ENCODE measurements at places on chromosomes 16 and 17.

GRCh38 chr17:81354252-81354953 lies 40.9 kb upstream of the BAHCC1 start:
- DNase-seq, result no peak

DNA sequence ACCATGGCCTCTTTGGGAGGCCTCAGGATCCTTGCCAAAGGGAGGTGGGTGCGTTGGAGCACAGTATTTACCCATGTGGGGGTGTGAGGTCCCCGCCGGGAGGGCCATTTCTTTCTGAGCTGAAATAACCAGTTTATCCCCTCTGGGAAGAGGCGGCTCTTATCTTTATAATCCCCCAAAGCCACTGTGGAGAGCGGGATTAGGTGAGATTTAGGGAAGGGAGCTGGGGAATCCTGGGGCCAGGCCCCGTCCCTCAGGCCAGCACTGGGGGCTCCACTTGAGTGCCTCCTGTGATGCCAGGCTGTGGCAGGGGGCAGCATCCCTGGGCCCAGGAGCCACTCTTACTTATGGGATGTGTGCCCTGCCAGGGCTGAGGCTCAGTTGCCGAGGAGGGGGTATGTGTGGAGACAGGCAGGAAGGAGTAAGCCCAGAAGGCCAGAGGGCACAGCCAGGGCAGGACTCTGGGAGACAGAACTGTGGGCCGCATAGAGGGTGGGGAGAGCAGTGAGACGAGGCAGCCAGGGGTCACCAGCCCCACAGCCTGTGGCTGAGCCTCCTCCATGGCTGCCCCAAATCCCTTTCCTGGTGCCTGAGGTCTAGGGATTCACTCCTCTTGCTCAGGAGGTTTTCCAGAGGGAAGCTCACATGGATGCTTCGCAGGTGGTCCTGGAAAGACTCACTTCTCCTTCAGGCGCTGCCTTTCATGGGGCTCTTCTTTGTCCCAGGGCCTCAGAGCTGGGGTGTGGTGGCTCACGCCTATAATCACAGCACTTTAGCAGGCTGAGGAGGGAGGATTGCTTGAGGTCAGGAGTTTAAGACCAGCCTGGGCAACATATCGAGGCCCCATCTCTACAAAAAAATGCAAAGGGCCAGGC lies 25.0 kb downstream of the TMEM94 start:
- no peak for DNase-seq

- DNase-seq, result no peak
Measured at GRCh38 chr17:66865151-66865550, 30.2 kb downstream of the CACNG5 start.

GRCh38 chr16:28879261-28879840 lies 1.1 kb downstream of the ATP2A1 start:
- no peak for DNase-seq

DNA sequence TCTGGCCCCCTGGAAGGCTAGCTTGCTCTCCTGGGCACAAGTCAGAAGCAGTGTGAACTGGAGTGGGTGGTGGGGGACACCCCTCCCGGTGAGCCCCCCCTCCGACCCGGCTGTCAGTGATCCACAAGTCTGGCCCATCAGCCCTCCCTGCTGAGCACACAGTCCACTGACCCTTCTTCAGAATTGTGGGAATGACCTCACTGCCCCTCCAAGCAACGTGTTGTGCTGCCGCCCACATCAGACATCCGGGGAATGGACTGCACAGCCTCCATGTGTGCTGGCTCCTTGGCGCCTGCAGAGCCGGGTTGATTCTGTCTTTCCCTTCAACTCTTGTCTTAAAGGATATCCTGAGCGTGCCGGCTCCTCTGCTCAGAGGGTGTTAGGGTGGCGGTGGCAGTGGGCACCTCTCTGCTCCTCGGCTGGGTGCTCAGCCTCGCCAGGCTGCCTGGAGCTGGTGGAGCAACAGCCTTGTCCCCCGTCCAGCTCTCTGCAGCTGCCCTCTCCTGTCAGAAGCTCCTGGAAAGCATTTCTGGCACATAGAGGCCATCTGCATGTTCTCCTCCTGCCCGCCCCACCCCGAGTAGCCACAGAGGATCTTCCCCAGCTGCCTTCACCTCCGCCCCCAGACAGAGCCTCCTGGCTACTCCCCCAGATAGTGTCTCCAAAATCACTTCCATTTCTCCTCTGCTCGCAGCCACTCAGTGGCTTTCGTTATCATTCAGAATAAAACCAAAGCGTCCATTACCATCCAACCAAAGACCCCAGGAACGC lies 19.8 kb downstream of the NPTX1 start:
- DNase-seq, result no peak

GRCh38 chr17:16013943-16014407 lies 14.4 kb downstream of the TTC19 start:
- no peak for DNase-seq

DNA sequence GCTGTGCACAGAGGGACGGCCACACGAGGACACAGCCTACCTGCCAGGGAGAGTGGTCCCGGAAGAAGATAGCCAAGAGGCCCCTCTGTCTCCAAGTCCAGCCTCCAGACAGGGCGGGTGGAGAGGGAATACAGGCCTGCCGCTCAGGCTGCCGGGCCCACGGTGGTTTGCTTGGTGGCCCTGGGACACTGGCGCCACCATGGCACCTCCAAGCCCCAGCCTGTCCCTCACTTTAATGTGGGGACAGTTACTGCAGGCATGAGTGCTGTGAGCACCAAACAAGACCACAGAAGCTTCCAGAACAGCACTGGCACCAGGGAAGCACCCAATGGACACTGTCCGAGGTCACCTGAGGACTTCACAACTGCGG lies 22.0 kb upstream of the CHMP6 start:
- no peak for DNase-seq

- no peak for DNase-seq
Measured at GRCh38 chr16:67677712-67678111, 11.1 kb downstream of the C16orf86 start.

GRCh38 chr17:45403906-45404490 lies 28.7 kb downstream of the ARHGAP27 start:
- no peak for DNase-seq

DNA sequence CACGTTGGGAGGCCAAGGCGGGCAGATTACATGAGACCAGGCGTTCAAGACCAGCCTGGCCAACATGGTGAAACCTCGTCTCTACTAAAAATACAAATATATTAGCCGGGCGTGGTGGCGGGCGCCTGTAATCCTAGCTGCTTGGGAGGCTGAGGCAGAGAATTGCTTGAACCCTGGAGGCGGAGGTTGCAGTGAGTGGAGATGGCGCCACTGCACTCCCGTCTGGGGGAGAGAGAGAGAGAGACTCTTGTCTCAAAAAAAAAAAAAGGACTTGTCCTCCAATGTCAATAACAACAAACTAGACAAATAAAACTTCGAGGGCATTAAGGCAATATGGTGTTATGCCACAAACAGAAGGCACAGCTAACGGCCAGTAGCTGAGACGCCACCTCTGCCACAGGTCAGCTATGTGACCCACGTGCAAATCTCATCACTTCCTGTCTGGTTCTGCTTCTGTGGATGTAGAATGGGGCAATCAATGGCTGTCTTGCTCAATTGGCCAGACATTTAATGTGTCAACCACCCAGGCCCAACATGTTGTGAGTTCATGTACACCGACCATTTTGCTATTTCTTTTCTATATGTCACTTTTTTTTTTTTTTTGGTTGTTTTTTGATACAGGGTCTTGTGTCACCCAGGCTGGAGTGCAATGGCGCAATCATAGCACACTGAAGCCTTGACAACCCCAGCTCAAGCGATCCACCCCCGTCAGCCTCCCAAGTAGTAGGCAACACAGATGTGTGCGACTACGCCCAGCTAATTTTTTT lies 834 bp upstream of the TXNDC11 start:
- DNase-seq, result peak; percentile 20

GRCh38 chr16:2836646-2837508 lies 6.8 kb downstream of the ZG16B start:
- no peak for DNase-seq

DNA sequence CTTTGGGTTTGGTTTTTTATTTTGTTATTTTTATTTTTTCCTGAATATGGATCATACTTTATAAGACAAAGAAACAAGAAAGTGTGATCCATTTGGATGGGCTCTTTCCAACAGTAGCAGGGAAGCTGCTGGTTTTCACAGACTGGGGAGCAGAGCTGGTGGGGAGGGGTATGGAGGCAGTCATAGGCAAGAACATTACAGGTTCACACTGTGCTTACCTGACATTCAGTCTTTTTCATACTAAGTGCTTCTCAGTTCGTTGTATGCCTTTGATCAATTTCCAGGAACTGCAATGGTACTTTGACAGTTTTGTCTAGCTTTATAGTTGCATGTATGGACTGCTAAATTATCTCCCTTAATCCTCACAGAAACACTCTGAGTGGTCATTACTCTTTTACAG lies 27.7 kb downstream of the BEAN1 start:
- no peak for DNase-seq

All from naive B cell (primary cell).